ENCODE measurements at places on chromosomes 12 and 14. TPM values are rescaled to one million over a fixed set of nuclear protein-coding genes. Genes with fewer than 3 reads are reported as not detected.
A peak's percentile ranks its signal among the peaks of the same experiment; 100 is the strongest.

The TRIM9 gene
- 0.25 TPM for total RNA-seq

The TMEM132D gene
- total RNA-seq = 0.72 TPM

The CAPZA3 gene
- total RNA-seq = not detected

The SERPINA5 gene
- 93.5 TPM for total RNA-seq

The OASL gene
- 0.32 TPM for total RNA-seq

The SSPN gene
- 3.9 TPM for total RNA-seq

The NGB gene
- 0.13 TPM for total RNA-seq

GRCh38 chr12:109448707-109449390 lies 28.3 kb downstream of the KCTD10 start:
- no peak for DNase-seq

DNA sequence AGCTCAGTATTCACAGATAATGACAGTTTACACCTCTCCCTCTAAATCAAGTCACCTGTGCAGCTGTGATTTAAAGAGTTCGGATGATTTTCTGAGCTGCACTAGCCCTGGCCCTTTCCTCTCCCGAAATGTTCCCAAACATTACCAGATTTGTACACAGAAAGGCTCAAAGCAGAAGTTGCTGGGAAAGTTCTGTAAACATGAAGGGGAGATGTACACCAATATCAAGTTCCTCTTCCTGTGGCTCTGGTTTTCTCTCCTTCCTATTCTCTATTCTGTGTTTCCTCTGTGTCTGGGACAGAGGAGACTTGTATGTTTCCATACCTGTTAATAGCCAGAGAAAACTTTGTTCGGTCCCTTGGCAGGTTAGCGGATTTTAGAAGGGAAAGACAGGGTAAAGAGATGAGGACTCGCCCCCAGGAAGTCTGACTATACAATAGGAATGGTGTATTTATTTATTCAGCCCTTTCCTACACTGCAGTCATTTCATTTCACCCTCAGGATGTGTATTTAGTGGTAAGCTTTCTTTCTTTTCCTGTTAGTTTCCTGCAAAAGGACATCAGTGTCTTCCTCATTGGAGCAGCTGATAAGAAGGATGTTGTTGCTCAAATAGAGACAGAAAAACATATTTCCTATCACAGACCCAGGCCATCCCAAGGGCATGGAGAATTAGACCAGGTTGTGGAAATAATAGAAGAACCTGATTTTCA lies 7.6 kb upstream of the NUMB start:
- DNase-seq = no peak

DNA sequence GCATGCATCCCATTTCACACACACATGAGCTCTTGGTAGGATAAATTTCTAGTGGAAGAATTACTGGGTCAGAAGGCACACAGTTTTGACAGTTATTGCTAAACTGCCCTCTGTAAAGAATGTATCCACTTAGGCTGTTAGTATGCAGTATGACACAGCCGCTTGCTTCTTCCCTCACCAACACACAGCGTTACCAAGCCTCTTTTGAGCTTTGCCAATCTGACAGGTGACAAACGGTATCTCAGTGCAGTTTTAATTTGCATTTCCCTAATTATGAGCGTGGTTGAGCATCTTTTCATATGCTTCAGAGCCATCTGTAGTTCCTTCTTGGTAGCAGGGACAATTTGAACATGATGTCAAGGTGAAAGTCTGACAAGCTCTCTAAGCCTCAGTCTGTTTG lies 42.9 kb downstream of the HRK start:
- DNase-seq = no peak

GRCh38 chr14:51776102-51776894 lies 84.1 kb upstream of the GNG2 start:
- no peak for DNase-seq

- no peak for DNase-seq
Measured at GRCh38 chr12:75756771-75757170, 245.4 kb upstream of the KRR1 start.

GRCh38 chr12:122860040-122860853 lies 25.0 kb downstream of the HIP1R start:
- DNase-seq = peak; percentile 86

DNA sequence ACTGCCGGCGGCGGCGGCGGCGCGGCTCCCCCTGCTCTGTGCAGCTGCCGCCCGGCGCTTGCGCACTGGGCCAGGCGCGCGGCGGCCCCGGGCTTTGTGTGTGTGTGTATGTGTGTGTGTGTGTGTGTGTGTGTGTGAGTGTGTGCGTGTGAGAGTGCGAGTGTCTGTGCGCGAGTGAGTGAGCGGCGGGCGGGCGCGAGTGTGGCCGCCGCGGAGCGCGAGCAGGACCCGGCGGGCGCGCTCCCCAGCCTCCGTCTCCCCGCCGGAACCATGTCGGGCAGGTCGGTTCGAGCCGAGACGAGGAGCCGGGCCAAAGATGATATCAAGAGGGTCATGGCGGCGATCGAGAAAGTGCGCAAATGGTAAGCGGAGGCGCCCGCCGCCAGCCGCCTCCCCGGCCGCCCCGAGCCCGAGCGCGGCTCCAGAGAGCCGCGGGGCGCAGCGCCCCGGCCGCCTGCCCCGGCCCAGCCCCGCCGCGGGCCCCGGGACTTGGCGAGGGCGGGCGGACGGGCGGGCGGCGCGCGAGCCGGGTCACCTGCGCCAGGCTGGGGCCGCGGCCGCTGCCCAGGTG lies at the start of gene BCL7A:
BCL7A (plus strand) TSS at position 63 of the 571 bp plus-strand sequence; CDS start at position 271, 208 bp downstream.
- peak; percentile 92 for DNase-seq

DNA sequence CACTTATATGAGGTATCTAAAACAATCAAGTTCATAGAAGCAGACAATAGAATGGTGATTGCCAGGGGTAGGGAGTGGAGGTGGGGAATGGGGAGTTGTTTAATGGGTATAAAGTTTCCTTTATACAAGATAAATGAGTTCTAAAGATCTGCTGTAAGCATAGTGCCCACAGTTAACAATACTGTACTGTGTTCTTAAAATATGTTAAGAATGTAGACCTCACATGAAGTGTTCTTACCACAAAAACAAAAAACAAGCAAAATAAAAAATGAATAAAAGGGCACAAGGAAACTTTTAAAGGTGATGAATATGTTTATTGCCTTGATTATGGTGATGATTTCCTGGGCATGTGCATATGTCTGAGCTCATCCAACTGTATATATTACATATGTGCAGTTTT lies 211.8 kb downstream of the MSRB3 start:
- no peak for DNase-seq

DNA sequence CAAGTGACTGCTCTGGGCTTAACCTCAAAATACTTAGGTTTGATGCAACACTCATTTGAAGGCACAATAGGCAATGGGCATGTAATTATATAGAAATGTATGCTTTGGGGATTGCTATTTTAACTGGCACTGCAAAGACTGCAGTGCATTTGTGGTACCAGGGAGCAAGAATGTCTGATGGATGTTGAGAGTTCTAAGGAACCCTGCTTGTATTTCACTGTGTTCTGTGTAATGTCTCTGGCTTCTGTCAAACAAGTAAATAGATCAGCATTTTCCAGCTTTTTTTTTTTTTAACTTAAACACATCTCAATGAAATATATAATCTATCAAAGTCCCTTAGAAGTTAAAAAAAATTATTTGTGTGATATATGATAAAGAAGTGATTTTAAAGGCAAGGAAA lies 94.8 kb upstream of the ATP2B1 start:
- DNase-seq = no peak

- no peak for DNase-seq
Measured at GRCh38 chr12:243381-243780, 19.3 kb downstream of the SLC6A13 start.

GRCh38 chr14:84998216-84998615 lies 531.7 kb upstream of the FLRT2 start:
- no peak for DNase-seq

GRCh38 chr12:11808931-11809330 lies 159.5 kb downstream of the ETV6 start:
- no peak for DNase-seq

DNA sequence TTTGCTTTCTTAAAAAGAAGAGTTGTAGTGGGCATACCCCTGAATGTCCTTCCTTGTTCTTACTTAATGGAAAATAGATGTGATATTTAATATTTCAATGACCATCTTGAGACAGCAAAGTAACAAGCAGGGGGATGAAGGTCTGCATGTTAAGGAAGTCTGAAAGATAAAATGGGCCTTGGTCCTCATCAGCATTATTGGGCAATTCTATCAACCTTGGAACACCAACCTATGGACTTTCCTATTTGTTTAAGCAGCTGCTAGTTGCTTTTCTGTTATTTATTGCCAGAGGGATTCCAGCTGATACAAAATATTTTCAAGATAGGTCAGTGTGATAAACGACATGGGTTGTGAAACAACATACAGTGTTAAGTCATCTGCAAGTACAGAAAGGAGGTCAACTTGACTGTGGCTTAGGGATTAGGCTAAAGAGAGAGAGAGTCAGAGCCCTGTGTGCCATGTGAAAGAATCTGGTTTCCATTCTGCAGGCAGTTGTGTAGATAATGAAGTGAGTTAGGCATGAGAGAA lies 16.4 kb upstream of the A2M start:
- no peak for DNase-seq

DNA sequence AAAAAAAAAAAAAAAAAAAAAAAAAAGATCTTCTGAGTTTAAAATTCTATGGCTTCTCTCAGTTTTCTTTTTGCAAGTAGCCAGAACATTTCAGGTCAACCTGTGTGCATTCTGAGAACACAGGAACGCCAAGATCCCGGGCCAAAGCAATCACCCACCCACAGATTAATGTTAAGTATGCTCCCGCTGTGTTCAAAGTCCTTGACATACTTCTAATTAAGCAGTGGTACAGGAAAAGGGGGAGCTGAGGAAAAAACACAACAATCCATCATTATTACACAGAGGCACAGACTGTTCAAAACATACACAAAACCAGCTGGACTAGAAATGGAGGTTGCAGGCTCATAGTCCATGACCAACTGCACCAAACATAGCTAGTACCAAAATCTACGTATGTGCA lies 2.8 kb downstream of the FBXO21 start:
- DNase-seq = no peak

GRCh38 chr12:122206111-122206881 lies 2.8 kb downstream of the B3GNT4 start:
- DNase-seq = no peak

GRCh38 chr14:54172562-54172961 lies 215.9 kb upstream of the BMP4 start:
- DNase-seq = no peak

DNA sequence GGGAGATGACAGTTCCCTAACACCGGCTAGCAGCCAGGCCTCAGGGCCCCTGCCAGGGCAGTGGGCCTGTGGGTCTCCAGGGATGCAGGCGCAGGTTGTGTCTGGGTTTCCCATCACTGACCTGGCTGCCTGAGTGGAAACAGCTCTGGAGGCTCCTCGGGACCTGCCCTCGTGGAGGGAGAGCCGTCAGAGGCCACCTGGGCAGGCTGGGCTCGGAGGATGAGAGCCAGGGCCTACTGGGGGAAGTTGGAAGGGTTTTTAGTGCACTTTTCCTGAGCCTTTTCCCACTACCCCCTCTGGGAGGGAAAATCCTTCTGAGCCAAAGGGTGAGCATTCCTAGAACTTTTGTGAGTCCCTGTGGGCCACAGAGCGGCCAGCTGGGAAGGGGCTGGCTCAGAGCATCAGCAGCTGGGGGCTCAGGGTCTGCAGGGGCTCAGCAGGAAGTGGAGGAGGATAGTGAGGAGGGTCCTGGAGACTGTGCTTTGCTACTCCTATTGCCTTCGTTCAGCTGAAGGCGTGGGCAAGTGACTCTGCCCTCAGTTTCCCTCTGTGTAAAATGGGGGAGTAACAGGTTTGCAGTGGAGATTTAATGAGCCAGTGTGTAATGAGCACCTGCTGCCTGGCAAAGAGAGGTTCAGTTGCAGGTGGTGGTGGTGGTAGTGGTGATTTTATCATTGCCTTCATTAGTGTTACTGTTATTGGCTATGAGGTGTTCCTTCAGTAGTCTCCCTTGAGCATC lies 1.8 kb downstream of the SH2B3 start:
- no peak for DNase-seq

DNA sequence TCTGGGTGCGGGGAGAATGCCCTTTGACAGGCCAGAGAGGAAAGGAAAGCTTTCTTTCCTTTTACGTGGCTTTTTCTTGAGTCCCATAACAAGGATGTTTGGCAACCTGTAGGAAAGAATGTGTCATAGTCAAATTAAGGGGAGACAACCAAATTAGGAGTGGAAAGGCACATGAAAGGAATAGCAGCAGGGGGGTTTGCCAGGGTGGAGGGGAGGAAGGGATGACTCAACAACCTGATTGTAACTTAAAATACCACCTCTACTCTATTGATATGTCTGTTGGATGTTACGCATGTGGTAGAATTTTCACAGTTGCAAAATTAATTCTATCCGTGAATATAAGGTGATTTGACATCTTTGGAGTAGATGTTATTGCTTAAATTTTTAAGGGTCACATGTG lies 28.5 kb upstream of the MYBPC1 start:
- DNase-seq = no peak

DNA sequence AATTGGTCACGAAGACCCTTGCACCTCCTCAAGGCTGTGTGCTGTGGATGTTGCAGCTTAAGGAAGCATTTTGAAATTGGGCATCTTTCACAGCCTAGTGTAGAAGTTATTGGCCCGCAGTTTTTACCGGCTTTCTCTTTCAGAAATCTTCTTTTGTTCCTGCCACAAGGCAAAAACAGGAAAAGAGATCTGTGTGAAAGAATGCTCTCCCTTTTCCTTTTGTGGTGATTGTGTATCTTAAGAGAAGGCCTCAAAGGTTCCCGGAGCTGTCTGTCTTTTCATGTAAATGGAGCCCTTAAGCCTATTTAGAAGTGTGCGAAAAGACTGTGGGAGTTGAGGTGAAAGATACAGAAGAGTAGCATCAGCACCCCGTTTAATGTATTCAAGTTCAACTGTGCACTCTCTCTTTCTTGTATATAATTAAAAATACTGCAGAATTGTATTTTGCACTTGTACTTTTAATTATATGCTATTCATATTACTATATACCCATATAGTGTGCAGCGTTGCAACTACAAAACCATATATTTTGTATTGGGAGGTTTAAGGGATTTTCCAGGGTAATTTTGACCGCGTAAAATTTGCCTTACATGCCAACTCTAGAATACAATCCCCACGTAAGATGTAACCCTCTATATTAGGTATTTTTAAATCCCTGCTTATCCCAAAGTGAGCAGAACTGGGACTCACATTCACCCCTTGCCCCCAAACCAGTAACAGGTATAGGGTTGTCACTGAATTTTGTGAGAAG lies 441.7 kb downstream of the RAD51B start:
- no peak for DNase-seq

- no peak for DNase-seq
Measured at GRCh38 chr12:3744229-3744901, 8.5 kb downstream of the CRACR2A start.

DNA sequence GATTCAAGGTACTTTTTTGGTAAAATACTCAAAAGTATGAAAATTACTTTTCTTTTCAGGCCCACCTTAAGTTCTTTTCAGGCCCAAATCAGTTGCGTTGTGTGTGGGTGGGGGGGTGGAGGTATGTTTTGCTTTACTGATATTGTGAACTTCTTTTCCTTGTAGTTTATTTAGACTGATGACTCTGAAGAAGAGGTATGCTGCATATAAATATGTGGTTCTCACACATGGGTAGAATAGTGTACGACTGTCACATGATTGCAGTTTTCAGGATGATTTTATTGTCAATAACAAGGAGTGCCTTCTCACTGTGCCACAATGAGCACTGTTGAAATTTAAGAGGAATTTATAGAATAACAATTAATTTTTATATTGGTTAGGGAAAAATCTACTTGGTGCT lies 166.6 kb upstream of the ATP2B1 start:
- DNase-seq = no peak
